ENCODE measurements at places on chromosomes 11 and 22. TPM values are rescaled to one million over a fixed set of nuclear protein-coding genes. Genes with fewer than 3 reads are reported as not detected.
A peak's percentile ranks its signal among the peaks of the same experiment; 100 is the strongest.

DNA sequence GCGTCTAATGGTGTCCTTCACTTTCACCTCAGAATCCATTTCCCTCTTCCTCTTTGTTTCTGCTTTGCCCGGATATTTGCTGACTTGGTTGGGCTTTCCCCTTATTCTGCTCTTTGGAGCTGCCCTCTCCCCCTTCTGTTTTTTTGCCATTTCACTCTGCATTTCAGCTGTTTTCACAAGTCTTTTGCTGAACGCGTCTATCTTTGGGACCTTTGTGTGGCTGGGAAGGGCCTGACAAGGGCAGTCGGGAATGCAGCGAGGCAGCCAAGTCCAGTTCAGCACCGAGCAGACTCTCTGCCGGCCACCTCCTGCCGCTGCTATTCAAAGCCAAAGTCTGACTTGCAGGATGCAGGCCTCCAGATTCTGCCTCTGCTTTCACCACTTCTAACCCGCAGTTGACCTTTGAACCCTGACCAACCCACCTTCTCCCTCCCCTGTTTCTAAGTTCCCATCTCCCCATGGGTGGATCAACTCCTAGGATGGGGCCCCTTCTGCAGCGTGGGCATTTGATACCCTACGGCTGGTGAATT, 38.2 kb downstream of the FEZ1 start:
- no peak overlapping the region for H3K27ac ChIP-seq
- no peaks in the 10 kb centered on the region for H3K27me3 ChIP-seq
- DNase-seq = no peak
- H3K4me1 ChIP-seq = no peaks in the 10 kb centered on the region
- H3K4me3 ChIP-seq = no peak overlapping the region
- H3K36me3 ChIP-seq = no peaks in the 10 kb centered on the region

GRCh38 chr11:88689548-88690240, 352.2 kb upstream of the CTSC start:
- no peaks in the 10 kb centered on the region for H3K4me1 ChIP-seq
- no peak for DNase-seq
- no peak overlapping the region for H3K27ac ChIP-seq

DNA sequence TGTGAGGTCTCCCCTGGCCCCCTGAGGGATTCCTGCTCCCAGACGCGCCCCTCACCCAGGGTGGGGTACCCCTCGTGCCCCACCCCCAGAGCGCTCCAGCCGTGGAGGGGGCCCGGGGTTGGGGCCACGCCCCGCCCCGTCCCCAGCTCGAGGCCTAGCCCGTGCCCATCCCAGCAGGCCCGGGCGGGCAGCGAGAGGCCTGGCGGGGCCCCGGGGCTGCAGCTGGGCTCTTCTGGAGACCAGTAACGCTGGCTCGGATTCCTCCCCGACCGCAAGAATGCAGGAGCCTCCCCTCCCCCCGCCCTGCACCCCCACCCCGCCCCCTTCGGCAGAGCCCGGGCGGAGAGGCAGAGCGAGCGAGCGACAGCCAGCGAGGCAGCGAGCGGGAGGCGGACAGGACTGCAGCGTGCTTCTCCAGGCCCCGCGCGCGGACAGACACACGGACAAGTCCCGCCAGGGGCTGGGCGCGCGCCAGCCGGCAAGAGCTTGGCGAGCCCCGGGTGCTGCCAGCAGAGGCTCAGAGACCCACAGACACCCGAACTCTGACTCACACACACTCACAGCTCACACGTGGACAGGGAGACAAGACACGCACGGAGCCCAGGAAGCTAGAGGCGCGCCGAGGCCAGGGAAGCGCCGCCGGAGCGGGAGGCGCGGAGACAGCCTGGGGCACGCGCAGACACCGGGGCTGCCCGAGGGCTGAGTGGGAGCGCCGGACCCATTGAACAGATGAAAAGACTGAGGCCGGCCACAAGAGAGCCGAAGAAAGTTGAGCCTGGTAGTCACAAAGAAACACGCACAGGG, 15.2 kb downstream of the BCL9L start:
- no peaks in the 10 kb centered on the region for H3K27me3 ChIP-seq
- H3K27ac ChIP-seq = peak overlapping the region; percentile 86
- peak overlapping the region; percentile 74 for H3K4me3 ChIP-seq
- peaks cover 86% of the 10 kb centered on the region for H3K4me1 ChIP-seq
- DNase-seq = peak; percentile 60

DNA sequence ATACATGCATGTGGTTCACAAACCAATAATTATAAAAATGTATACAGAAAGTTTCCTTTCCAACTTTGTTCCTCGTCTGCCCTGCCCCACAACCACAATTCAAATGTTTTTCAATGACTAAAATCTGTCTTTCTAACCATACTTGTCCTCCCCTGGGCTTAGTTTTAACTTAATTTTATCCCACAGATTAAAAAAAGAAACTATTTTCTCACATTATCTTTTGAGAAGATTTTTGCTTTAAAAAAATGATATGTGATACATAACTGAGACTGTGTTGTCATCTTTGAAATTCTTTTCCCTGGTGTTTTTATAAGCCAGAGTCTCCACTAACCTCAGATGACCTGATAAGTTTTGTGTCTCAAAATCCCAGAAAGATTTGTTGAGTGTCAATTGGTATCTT, 79.0 kb downstream of the FDX1 start:
- DNase-seq = no peak
- no peaks in the 10 kb centered on the region for H3K27me3 ChIP-seq
- no peak overlapping the region for H3K4me3 ChIP-seq
- H3K27ac ChIP-seq = no peak overlapping the region
- no peaks in the 10 kb centered on the region for H3K36me3 ChIP-seq

GRCh38 chr22:25404928-25405816, 159.3 kb upstream of the GRK3 start:
- DNase-seq = peak; percentile 70
- peak overlapping the region; percentile 72 for H3K27ac ChIP-seq
- H3K4me3 ChIP-seq = peak overlapping the region; percentile 63
- H3K36me3 ChIP-seq = no peaks in the 10 kb centered on the region
- no peaks in the 10 kb centered on the region for H3K27me3 ChIP-seq

DNA sequence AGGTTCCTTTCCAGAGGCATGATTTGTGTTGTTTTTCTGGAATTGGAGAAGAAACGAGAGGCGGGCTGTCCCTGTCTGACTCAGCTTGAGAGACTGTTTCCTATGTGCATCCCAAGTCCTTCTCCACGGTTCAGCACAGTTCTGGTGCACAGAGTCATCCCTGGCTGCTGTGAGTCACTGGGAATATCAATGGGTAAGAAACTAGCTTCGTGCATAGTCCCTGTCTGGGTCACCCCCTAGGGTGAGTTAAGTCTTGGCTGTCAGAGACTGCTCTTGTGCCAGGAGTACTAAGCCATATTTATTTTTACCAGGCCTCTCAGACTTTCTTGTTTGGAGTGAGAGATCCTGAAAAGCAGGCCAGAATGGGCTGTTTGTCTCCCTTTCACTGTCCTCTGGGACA, 2.4 kb upstream of the LRP4 start:
- no peaks in the 10 kb centered on the region for H3K36me3 ChIP-seq
- H3K4me3 ChIP-seq = no peak overlapping the region
- H3K27me3 ChIP-seq = peaks cover 29% of the 10 kb centered on the region
- H3K4me1 ChIP-seq = peaks cover 20% of the 10 kb centered on the region

DNA sequence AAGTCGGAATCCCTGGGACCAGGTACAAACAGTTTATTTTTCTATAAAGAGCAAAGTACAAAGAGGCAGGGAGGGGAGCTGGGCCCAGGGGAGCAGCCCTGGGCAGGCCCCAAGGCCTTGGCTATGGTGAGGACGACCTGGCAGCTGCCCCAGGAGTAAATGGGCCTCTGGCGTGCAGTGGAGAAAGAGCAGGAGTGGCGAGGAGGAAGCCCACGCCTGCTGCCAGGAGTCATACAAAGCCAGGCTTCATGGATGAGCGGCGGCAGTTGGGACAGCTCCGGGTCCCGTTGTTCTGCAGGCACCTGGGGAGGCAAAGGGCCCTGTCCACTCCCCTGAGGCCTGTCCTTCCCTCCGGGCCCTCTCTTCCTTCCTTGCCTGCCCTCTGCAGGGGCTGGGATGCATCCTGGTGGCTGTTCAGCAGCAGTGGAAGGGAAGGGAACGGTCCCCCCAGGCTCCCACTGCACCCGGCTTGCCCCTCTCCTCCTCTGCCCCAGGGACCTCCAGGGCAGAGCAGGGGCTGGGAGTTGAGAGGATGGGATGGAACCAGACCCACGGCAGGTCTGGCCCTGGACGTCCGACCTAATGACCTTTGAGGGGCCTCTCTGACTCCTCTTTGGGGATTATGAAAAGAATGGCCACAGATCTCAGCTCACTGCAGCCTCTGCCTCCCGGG, 11.1 kb downstream of the RAPSN start:
- no peaks in the 10 kb centered on the region for H3K36me3 ChIP-seq
- H3K4me1 ChIP-seq = no peaks in the 10 kb centered on the region
- H3K4me3 ChIP-seq = no peak overlapping the region
- DNase-seq = no peak

DNA sequence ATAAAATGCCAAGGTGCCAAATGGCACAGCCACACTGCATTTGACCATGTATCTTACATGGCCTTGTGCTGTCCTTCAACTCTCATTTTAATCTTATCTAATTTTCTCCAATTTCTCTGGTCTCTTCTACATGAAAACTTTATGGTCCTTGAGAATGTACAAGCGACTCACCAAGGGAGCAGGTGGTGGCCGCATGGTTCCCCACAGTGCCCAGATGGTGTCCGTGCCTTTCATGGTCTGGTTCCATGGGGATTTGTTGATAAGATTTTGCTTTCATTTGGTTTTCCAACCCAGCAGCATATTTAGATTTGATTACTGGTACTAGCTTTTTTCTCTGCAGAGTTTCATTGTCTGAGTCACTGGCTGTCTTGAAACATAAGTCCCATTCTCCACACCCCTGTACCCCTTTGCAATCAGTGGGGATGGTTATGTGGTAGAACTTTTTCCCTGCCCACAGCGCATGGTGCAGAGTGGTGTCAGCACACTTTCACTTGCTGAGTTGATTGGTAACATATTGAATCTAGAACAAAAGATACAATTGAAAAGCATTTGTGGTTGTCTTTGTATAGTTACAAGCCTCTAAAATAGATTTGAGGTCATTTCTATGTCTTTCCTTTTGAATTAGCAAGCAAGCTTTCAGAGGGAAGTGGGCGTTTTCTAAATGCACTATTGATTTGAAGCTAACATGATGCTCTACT, 24.1 kb downstream of the ZNRF3 start:
- no peak overlapping the region for H3K4me3 ChIP-seq
- no peak overlapping the region for H3K27ac ChIP-seq
- no peaks in the 10 kb centered on the region for H3K27me3 ChIP-seq

DNA sequence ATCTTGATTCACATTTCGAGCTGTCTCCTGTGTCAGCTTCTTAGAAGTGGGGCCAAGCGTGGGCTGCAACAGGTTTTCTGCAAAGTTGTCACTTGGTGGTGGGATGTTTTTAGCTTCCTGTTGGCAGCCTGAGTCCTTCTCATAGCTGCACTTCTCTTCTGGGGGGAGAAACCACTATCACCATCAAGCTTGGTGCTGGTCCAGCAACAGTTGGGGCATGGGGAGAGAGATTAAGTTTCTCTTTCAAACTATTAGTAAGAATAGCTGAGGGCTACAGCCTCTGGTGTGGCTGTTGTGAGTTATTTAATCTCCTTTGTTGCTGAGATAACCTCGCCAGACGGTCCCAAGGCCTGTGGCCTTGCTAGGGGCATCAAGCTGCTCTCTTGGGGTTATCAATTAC, 123.3 kb upstream of the CRYBB3 start:
- peaks cover 45% of the 10 kb centered on the region for H3K4me1 ChIP-seq
- H3K27ac ChIP-seq = peak overlapping the region; percentile 21
- H3K4me3 ChIP-seq = no peak overlapping the region

DNA sequence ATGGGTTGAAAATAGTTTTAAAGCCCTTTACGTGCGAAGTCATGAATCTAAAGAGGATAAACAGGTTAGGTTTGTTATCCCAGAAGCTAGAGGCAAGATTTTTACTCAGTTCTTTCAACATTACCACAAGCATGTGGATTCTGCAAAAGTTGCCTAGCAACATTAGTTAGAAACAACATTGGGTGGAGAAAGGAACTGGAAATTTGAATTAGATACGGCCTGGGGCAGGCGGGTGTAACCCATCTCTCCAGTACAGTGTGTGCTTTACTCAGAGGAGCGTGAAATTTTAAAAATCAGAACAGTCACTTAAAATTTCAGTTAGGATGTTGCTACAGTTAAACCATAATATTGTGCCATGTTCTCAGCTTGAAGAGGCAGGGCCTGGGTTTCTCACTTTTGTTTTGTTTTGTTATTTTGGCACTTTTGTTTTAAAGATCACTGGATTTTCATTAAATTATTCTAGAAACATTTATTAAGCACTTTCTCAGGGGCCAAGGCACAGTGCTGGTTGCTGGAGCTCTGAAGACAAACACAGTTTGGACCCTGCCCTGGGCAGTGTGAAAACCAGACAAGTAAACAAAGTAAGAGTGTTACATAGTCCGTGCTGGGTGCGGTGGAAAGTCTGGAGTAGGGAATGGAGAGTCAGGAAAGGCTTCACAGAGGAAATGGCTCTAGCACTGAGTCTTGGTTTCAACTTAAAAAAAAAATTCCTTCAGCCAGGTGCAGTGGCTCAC, 4.4 kb upstream of the WEE1 start:
- DNase-seq = no peak
- no peak overlapping the region for H3K4me3 ChIP-seq
- peaks cover 5% of the 10 kb centered on the region for H3K4me1 ChIP-seq

Gene BAIAP2L2
- total RNA-seq = 0.53 TPM

Gene SERPING1
- total RNA-seq = not detected

Gene TP53AIP1
- total RNA-seq = not detected

Gene PIK3C2A
- total RNA-seq = 30.4 TPM

Gene MRGPRF
- total RNA-seq = not detected

Gene LGR4
- total RNA-seq = 0.39 TPM

Gene TNNI2
- 0.33 TPM for total RNA-seq

Gene OR51V1
- not detected for total RNA-seq
